ENCODE measurements at places on chromosomes 6 and 20.

DNA sequence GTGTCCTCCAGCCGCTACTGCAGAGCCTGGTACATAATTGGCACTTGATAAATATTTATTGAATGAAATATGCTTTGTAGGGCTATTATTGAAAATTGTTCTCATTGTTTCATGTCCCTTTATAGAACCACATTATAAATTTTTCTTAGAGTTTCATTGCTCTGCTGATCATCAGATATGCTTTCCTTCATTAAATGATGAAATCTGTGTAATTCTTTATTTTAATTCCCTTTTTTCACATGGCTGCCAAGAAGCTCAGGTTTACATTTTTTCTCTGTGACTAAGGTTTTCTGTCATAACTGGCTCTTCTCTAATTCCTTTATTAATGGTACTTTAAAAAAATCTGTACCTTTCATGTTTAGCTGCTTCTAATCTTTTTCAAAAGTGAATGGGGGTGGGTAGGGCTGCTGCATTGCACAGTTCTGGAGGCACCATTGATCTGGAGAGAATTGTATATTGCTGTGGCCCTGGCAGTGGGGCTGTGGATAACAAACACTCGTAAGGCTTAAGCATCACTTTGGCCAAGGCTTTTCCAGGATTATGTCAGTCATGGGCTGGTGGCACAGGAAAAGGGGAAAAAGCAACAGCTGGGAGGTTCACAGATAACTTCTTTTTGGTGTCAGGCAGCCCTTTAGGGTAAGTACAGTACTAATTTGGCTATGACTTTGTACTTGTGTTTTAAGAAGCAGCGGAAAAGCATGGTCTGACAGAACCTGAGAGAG lies 43.8 kb downstream of the ARFGEF2 start:
- DNase-seq = no peak

GRCh38 chr20:60046011-60046413 lies 87.8 kb downstream of the CDH26 start:
- no peak for DNase-seq

DNA sequence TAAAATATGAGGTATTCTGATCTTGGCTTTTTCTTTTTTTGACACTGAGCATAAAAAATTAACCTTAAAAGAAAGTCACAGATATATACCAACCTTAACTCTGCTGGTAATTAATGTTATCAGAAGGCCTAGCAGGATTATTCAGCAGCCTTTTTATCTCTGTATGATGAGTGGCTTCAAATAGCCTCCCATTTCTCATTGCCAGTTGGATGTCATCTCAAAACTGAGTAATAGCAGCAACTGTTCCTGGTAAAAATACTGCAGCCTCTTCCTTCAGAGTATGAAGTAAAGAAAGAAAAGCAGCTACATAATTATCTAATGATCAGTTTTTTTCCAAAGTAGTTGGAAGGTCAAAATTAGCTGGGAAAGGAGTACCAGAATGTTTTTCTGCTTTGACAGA lies 24.9 kb upstream of the HDGFL1 start:
- no peak for DNase-seq

- DNase-seq = no peak
Observed at GRCh38 chr6:52877168-52877567, 32.3 kb downstream of the GSTA3 start.

GRCh38 chr20:18921291-18921690 lies 107.7 kb downstream of the SCP2D1 start:
- no peak for DNase-seq

DNA sequence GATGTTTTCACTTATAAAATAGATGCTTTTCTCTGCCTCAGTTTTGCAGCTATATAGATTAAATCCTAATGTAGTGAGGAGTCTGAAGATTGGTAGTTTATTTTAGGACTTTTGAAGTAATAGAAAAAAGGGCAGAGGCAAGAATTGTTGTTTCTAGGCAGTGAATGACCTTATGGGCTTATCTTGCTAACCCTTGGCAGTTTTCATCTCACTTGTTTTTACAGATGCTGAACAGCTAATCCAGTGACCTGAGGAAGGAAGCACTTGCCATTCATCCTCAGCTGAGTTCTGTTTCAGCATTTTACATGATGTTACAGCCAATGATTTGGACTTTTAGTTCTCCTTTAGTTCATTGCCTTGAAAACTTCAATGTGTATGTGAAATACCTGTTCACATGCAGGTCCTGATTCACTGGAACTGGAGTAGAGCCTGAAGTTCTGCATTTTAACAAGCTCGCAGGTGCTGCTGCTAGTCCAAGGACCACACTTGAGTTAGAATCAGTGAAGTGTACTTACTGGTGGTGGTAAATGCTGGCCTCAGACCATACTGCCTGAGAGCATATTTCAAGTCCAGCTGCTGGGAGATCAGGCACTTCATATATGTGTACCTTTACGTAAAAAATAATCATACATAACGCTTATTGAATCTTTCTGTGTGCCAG lies 86.9 kb downstream of the TULP4 start:
- no peak for DNase-seq

DNA sequence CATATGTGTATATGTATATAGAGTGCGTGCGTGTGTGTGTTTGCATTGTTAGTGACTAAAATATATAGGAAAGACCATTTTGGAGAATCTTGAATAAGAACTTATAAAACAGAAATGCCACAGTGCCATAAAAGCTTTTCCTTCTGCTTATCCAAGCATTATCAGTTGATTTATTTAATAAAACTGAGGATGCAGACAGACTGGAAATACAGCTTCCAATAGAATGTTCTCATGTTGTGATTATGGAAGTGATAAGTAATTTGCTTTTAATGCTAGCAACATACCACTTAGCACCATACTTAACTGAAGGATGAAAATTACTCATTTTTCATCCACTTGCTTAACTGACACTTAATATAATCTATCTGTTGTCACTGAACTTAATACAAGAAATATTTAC lies 820.1 kb downstream of the TFAP2A start:
- no peak for DNase-seq

DNA sequence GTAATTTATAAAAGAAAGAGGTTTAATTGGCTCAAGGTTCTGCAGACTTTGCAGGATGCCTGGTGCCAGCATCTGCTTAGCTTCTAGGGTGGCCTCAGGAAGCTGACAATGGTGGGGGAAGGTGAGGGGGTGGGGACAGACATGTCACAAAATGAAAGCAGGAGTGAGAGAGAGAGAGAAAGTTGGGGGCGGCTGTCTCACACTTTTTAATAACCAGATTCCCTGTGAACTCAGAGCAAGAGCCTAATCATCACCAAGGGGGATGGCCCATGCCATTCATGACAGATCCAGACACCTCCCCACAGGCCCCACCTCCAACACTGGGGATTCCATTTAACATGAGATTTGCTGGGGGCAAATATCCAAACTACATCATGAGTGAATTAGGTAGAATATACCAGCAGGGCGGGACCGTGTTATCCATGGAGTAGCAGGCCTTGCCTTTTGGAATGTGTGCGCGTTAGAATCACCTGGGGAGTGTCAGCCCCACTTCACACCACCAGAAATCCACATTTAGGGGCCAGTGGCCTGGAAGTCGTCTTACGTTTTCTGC lies 258.8 kb downstream of the CDH4 start:
- no peak for DNase-seq

- DNase-seq = peak; percentile 83
Observed at GRCh38 chr6:119493980-119494379, 144.4 kb upstream of the MAN1A1 start.

GRCh38 chr20:25300496-25301170 lies 52.7 kb downstream of the PYGB start:
- DNase-seq = no peak

- no peak for DNase-seq
Observed at GRCh38 chr6:66230591-66230990, 523.6 kb upstream of the EYS start.

DNA sequence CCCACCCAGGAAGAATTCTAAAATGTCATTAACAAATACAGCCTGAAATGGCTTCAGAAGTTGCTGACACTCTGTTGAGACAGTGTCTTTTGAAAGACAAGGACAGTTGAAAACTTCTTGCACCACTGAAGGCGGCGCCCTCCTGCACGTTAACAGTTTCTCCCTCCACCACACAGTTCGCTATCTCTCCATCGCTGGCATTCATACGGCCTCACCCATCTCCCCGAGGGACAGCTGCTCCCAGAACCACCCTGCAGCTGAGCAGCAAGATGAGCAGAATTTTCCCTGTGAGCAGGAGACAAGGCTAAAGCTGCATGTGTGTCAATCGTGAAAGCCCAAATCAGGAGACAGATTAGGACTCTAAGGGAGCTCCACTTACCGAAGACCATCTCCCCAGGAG lies 113.3 kb downstream of the LY86 start:
- no peak for DNase-seq

- DNase-seq = no peak
Observed at GRCh38 chr6:87738000-87738399, 36.0 kb upstream of the AKIRIN2 start.

DNA sequence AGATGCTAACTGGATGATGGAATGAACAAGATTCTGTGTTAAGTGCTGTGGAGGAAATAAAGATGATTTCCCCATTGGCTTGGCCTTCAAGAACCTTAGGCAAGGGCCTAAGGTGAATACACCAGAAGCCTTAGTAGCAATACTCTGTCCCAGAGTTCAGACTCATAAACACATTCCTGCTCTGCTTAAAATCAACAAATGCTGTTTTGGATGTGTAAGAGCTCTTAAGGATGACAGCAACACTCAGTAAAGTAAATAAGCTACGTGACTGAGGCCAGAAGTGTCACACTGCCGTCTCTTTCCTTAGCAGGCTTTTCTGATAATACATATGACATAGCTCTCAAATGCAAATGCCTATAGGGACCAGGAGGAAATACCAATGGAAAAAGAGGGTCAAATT lies 90.6 kb downstream of the EYA2 start:
- DNase-seq = no peak

DNA sequence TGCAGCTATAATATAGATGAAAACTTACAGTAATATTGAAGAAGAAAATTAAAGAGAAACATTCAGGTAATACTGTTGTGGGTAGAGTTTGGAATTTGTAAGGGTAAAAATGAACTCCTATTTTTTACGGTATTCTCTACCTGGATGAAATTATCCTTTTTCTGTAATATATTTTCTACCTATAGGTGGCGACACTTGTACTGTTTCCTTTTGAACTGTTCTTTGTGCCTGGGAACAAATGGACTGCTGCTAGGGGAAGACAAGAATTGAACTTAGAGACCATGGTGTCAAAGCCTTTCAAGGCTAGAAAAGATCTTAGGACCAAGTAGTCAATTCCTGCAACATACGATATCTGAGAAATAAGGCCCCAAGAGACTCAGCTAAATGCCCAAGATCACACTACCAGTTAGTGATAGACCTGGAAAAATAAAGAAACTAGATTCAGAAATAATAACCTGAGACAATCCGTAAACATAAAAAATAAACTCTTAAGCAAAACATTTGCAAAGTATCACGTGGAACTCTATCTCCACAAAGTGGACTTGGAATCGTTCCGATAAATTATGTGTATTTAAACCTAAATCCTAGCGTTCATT lies 383.8 kb downstream of the TFAP2A start:
- no peak for DNase-seq

- DNase-seq = no peak
Observed at GRCh38 chr6:141587482-141588266, 545.1 kb upstream of the GJE1 start.

- no peak for DNase-seq
Observed at GRCh38 chr6:98203170-98203806, 631.1 kb upstream of the POU3F2 start.

DNA sequence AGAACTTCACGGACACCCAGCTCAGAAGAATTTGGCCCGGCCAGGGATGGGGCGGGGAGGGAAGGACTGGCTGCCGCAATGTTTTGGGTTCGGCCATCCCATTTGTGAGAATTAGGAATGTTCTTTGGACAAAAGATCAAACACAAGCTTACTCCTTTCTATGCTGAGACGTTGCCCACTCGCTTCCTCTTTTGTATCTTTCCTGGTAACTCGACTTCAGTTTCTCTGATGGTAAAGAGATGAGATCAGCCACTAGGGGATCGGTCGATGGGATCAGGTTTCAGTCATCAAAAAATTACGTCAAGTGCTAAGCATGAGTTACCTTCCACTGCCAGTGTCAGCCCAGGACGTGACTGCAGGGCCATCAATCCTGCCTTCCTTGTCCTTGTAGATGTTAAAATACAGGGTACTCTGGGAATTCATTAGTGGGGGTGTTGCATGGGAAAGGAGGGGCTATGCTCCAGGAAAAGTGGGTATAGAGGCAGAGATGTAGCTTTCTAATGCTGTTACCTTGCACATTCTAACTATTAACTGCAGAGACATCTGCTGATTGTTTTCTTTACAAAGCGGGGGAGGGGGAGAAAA lies 190.2 kb downstream of the TSHZ2 start:
- peak; percentile 69 for DNase-seq

DNA sequence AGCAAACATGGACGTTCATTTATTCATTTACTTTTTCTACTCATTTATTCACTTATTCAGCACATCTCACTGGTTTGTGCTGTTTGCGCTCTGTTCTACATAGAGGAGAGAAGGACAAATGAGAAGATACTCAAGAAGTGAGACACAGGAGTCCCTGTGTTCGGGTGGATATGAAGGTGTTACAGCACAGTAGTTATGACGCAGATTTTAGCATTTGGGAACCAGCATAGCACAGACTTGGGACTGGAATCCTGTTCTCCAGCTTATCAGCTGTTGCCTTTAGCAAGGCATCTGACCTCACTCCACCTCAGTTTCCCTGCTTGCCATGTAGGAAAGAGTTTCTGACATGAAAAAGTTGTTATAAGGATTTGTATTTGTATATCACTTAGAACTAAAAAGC lies 430.1 kb downstream of the MAFB start:
- no peak for DNase-seq

DNA sequence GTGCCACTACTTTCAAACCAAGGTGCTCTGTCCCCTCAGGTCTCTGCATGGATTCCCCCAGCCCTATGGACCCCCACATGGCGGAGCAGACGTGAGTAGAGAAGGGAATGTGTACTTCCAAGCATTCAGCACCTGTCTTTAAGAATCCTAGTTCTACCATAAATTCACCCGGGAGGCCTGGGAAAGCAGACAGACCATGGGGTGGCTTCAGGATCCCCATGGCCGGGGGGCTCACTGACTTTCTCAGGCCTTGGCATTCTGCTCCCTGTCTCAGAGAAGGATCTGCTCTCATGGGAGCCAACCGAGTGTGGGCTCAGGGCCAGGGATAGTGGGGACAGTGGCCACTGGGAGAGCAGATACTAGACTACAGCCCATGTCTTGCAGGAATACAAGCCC lies 2.3 kb downstream of the CDC25B start:
- DNase-seq = no peak

- no peak for DNase-seq
Observed at GRCh38 chr6:148426317-148426977, 83.8 kb downstream of the SASH1 start.
